ENCODE measurements at places on chromosomes 1 and 21.

DNA sequence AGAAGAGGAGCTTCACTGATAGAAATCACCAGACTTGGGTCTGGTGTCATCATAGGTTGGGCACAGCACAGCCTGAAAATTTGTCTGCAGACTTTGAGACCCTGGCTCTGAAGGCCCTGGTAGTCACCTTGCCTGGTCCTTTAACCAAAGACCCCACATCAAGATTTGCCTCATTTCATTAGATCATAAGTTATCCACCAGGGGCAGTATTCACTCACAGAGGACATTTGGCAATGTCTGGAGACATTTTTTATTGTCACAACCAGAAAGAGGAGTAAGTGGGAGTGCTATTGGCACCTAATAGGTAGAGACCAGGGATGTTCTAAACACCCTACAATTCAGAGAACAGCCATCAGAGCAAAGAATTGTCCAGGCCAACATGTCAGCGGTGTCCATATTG is 22.1 kb upstream of the PAX7 start:
- DNase-seq, result no peak

- no peak for DNase-seq
Observed at GRCh38 chr1:2289607-2290006, 61.5 kb downstream of the SKI start.

GRCh38 chr1:91784191-91784590 is 101.8 kb downstream of the TGFBR3 start:
- DNase-seq, result no peak

DNA sequence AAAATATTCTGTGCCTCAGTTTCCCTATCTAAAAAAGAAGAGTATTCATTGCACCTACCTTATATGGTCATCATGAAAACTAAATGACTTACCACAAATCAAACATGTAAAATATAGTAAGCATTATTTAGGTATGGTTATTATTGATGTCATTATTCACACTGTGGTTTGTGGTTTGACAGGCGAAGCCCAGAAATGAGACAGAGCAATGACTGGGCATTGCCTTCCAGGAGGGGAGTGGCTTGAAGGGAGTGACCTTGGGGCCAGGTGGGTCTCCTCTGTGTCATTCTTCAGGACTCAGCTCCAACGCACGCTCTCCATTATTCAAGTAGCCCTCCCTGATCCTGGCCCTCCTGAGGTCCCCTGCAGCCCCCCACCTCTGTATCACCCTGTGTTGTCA is 133.7 kb downstream of the DMRTA2 start:
- no peak for DNase-seq

DNA sequence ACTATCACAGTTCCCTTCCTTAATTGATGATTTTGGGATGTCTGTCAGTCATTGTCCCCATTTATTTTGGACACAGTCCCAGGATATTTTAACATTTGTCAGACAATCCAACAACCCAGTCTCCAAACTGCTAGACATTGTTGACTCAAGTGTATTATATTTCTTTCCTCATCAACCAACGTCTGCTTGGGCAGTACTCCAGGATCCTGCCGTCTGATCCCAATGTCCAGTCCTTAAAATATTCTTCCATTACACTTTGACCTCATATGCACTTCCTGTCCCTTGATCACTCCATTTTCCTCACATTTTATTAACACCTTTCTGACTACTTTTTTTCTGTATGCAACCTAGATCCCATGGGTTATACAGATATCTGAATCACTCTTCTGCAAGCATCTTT is 39.8 kb upstream of the KIAA0040 start:
- peak; percentile 56 for DNase-seq

Data from NCI-H1092 treated with DMSO at 0.1 percent for 48 hours (cell line).